Endothelial cell of umbilical vein (primary cell): ENCODE measurements at places on chromosomes 6 and 20.

- no peak for DNase-seq
These were observed 88.7 kb upstream of the NAA20 start for GRCh38 chr20:19928328-19929011.

GRCh38 chr6:113625850-113626249, 231.3 kb upstream of the MARCKS start:
- no peak for DNase-seq

DNA sequence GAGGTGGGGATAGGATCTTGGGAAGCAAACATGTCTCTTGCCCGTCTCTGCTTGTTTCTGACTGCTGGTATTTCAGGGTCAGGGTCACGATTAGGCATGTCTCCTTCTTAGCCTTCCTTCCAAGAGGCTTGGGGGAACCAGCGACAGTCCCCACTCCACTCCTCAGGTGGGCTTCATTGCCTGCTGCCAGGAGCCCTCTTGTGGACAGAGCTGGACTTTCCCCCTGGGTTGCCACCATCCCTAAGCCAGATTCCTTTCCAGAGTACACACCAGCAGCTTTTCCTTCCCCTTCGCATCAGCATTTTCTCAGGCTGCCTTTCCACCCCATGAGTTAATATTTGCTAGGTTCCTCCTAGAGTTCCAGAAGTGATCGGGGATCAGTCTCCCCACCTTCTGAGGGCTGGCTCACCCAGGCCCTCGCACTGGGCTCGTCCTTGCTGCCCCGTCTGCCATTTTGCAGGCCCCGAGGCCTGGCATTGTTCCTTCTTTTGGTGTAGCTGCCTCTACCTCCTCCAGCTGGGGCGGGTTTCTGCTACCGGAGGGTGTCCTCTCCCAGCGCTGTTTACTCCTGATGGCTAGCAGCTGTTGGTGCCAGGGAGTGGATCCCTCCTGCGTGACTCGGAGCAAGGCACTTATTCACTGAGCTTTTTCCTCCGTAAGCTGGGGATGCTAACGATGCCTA, 8.8 kb upstream of the C20orf144 start:
- DNase-seq = peak; percentile 67

GRCh38 chr6:37555040-37555781, 55.5 kb upstream of the CCDC167 start:
- DNase-seq = no peak

- no peak for DNase-seq
These were observed 2.2 kb upstream of the CD2AP start for GRCh38 chr6:47475319-47475816.

- DNase-seq = peak; percentile 92
These were observed 29.1 kb upstream of the PKIG start for GRCh38 chr20:44552950-44553908.

DNA sequence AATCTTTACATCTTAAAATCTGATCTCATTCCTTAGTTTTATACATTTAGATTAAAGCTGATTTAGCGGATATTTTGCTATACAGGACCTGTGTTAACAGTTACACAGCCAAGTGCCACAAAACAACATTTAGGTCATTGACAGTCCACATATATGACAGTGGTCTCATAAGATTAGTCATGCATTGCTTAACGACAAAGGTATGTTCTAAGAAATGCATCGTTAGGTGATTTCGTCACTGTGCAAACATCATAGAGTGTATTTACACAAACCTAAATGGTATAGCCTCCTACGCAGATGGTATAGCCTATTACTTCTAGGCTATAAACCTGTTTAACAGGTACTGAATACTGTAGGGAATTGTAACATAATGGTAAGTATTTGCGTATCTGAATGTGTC, 21.6 kb downstream of the ADGRG6 start:
- no peak for DNase-seq

DNA sequence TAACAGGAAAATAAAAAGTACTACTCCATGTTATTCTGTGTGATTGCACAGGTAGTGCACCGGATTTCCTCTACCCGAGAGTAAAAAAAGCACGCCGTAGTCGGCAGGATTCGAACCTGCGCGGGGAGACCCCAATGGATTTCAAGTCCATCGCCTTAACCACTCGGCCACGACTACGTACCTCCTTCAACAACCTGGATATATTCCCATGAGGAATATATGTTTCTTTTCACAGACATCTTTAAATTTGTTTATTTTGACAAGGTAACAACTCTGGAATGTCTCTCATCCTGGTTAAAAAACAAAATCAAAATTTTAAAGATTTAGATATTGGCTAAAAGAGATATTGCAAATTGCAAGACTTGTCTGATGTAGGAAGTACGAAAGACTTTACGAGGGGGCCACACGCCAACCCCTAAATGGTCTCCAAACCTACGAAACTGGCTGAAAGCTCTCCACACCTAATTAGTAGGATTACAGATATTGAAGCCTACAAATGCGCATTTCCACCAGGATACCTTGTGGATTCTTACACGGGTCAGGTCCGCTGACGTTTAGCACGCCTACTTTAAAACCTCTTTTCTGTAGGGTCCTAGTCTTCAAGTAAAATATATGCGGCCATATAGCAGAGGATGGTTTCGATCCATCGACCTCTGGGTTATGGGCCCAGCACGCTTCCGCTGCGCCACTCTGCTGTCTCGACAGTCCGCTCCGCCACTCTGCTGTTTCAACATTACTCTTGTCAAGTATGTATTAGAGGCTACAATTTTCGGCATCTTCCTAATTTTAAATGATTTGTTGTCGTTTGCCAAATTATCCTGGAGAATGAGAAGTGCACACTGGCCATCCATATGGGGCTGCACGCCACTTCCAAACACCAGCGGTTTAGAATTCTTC, 52.2 kb upstream of the BTN3A2 start:
- peak; percentile 83 for DNase-seq

GRCh38 chr6:53918854-53919510, 124.2 kb downstream of the LRRC1 start:
- DNase-seq = no peak

- no peak for DNase-seq
These were observed 31.6 kb upstream of the PXDC1 start for GRCh38 chr6:3782876-3783832.

DNA sequence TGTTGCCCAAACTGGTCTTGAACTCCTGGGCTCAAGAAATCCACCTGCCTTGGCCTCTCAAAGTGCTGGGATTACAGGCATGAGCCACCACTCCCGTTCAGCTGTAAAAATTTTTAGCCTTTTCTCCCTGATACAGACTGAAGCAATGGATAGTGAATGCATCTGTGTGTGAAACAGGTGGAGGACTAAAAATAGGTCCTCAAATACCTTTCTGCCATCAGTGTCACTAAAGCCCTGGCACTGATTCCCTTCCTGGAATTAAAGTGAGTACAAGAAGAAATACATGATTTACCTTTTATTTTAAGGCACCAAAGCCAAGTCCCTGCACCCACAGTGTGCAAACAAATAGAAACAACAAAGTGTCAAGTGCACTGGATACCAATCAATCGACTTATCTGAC, 25.1 kb downstream of the TULP4 start:
- no peak for DNase-seq

DNA sequence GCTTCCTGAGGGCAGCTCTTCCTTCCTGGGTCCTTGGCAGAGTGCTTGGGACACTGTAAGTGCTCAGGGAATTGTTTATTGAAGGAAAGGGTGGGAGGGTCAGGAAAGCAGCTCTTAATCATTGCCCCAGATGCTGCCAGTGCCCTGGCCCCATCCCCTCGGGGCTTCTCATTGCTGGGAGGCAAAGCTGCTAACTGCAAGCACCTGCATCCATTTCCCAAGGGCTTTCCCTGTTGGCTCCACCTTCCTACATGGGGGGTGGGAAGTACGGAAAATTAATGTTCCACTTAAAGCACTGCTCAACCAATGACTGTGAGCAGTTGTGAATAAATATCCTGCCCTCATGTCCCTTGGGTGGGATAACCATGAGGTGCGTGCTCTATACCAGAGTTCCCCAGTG, 56.4 kb downstream of the NDUFAF5 start:
- no peak for DNase-seq
